ENCODE measurements at places on chromosomes 7 and 10.

GRCh38 chr10:113620511-113620910 is 43.3 kb downstream of the NRAP start:
- no peak for DNase-seq

DNA sequence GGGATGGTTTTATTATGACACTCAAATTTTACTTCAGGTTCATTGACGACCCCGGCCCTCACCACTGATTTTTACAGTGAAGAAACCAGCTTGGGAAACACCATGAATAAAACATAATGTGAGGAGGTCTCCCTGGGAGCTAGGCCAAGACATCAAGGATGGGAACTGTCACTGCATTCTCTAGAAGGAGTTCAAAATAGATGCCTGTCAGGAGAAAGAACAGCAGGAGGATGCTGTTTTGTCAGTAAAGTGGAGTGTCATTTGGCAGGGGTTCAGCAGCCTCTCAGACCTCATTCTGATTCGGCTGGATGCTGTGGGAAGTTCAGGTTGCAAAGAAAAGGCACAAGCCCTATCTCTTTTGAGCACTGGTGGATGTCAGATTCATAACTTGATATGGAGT is 360.3 kb upstream of the C7orf33 start:
- DNase-seq, result no peak

DNA sequence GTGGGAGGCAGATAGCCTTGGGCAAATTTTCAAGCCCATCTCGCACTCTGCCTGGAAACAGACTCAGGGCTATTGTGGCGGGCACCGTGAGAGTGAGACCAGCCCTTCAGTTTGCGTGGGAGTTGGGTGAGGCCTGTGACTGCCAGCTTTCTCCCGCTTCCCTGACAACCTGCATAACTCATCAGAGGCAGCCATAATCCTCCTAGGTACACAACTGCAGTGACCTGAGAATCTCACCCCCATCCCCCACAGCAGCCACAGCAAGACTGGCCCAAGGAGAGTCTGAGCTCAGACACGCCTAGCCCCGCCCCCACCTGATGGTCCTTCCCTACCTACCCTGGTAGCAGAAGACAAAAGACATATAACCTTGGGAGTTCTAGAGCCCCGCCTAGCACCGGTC is 275.4 kb downstream of the GRID1 start:
- DNase-seq, result peak; percentile 37

- no peak for DNase-seq
Measured at GRCh38 chr7:11648101-11648500, 183.9 kb downstream of the THSD7A start.

- DNase-seq, result no peak
Measured at GRCh38 chr10:118541718-118542117, 53.7 kb downstream of the PRLHR start.

GRCh38 chr10:71575934-71576801 is 143.4 kb downstream of the C10orf105 start:
- peak; percentile 23 for DNase-seq

DNA sequence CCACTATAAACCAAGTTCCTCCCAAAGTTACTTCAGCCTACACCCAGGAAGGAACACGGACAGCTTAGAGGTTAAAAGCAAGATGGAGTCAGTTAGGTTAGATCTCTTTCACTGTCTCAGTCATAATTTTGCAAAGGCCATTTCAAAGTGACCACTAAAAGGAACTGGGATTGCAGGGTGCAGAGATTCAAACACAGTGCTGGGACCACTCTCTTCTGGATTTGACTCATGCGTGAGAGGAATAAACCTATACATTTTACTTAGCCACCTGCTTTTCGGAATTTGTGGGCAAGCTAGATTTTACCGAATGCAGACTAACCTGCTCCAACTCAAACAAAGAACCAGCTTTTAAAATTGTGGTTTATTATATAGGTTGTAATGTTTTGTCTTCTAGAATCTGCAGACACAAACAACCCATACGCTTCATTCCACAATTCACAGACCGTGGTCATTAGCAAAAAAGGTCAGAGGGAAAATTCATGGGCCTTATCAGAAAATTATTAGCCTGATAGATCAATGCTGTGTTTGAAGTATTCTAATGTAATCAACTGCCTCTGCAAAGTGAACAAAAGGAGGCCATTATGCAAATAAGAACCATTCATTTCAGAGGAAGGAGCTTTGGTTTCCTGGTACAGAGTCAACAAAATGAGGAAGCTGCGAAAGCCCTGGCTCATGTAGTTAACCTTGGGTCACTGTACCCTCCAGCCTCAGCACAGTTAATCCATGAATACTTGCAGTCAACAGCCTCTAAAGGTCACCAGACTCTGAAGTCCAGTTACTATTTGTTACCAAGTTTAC is 342.7 kb upstream of the KLF6 start:
- DNase-seq, result peak; percentile 35

DNA sequence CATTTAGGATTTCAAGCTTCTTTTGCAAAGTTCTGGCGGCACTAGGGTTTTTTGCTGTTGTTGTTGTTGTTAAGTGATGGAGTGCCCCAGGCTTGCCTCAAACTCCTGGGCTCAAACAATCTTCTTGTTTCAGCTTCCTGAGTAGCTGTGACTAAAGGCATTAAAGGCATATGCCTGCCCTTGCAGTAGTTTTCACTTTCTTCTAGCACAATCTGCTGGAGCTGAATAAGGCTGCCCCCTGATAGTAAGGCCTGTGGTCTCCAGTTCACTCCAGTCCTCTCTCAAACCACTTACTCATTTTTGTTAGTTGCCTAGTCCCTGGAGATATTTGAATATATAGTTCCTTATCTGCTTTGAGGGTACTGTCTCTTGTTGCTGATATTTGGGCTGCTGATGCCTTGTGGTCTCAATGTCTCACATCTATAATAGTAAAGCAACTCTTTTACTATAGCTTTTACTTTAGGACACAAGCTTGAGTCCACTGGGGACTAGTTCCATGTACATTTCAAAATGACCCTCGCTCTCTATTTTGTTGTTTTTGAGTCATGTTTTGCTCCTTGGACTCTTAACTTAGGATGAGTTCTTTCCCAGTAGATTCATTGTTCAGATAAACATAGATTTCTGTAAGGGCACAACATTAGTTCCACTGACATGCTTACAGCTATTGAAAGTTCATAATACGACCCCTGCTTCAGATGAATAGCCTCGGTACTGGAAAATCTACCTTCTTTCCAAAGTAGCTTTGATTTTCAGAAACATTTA is 25.5 kb downstream of the PHF14 start:
- DNase-seq, result peak; percentile 11

DNA sequence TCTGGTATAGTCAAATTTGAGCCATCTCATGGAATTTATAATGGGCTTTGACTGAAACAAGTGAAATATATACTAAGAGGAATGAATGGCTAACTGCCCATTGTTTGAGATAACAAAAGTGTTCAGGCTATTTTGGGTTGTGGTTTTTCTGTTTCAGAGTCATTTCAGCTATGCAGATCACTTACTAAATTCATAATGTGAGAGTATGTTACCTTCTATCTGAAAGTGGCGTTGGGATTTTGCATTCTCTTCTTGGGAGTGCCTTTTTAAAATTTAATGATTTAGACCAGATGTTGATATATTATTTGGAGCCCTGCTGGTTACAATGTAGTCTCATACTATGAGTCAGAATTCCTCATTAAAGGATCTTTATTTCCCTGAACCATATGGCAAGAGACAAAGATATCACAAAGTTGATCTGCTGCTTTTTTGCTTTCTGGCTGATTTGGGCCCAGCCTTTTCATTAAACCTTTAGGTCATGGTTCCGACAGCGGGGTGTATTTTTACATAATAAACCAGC is 10.4 kb downstream of the VCL start:
- DNase-seq, result no peak

- DNase-seq, result no peak
Measured at GRCh38 chr10:63702092-63702491, 180.9 kb downstream of the REEP3 start.

Measured in ELF-1 (cell line).